Vagina (tissue), 2 donors: ENCODE measurements at places on chromosomes 5 and 9. TPM values are rescaled to one million over a fixed set of nuclear protein-coding genes. Genes with fewer than 3 reads are reported as not detected.

CEL gene
- 0.74 TPM for total RNA-seq

GPR150 gene
- 1.7 TPM for total RNA-seq

FAM170A gene
- total RNA-seq, result not detected

ZNF608 gene
- 20.6 TPM for total RNA-seq

CDC14B gene
- 15.7 TPM for total RNA-seq

ABO gene
- total RNA-seq, result 17.2 TPM

ADGRV1 gene
- 10.6 TPM for total RNA-seq

ASTN2 gene
- 4.4 TPM for total RNA-seq

TXNDC8 gene
- total RNA-seq, result not detected

LYSMD3 gene
- 15.5 TPM for total RNA-seq

SLC34A3 gene
- not detected for total RNA-seq

DNA sequence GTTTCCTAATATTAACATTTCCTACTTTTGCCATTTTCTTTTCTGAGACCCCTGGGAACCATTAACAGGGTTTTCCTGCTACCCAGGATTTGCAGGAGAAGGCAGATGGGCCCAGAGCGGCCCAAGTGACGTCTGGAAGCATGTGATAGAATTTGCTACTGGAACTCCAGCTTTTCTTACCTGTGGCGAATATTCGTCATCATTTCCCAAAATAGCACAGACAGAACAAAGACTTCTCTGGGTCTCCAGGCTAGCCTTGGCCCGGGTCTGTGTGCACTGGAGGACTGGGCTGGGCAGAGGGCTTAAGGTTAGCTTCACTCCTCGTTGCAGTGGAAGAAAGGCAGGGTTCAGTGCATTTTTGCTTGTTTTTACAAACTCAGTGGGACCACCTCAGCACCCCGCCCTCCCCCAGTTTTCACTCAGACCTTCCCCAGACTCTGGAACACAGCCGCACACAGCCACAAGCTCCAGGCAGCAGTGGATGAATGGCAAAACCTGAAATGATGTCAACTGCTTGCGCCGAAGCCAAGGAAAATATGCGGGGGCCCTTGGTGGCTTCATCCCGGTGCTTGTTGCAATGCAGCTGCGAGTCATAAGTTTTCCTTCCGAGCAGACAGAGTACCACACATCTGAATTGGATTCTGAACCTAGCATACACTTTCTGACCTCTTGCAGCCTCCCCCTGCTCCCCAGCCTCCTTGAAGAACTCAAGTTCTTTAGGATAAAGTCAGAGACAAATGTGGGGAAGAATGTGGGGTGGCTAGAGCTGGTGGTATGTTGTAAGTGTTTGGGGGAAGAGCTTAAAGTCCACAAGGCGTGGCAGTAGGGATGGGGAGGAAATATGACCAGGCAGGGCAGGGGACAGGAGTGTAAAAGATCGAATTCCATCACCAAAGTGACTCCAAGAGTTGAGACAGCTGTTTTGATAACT lies 586.0 kb downstream of the CCDC171 start:
- DNase-seq, result no peak

DNA sequence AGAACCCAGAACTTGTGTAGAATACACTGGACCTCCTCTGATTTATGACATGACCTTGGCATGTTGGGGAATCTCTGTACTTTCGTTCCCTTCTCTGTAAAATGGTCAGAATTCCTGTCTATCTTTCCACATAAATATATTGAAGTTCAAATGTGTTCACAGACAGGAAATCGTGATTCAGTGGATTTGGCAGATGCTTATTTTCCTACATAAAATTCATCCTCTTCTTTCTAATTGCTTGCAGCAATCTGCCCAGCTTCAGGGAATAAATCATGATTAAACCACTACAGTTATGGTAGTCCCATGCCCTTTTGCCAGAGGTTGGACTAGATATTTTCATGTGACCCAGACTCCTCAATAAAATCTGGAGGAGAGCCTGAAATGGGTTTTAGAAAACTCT lies 52.1 kb upstream of the ARL15 start:
- DNase-seq, result no peak

- no peak for DNase-seq
These were observed 29.0 kb upstream of the CDKN2B start for GRCh38 chr9:22037954-22038690.

- no peak for DNase-seq
These were observed 127.3 kb downstream of the STARD4 start for GRCh38 chr5:111385051-111385450.

DNA sequence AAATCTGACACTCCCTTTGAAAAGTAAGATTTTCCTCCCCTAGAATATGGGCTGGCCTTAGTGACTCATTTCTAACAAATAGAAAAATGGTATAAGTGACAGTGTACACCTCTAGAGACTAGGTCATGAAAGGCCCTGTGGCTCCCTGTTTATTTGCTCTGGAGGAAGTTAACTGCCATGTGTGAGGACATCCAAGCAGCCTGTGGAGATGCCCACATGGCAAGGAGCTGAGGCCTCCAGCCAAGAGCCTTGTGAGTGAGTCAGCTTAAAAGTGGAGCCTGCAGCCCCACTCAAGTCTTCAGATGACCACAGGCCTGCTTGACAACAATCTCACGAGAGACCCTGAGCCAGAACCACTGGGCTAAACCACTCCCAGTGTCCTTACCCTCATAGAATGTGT lies 128.1 kb upstream of the LHFPL2 start:
- DNase-seq, result no peak

GRCh38 chr5:134833340-134834032 lies 12.3 kb upstream of the C5orf24 start:
- no peak for DNase-seq

- DNase-seq, result no peak
These were observed 724 bp downstream of the NDUFS6 start for GRCh38 chr5:1801967-1802295.

- no peak for DNase-seq
These were observed 323.8 kb downstream of the PDE4D start for GRCh38 chr5:59569608-59570334.

- DNase-seq, result no peak
These were observed 31.0 kb downstream of the TTC1 start for GRCh38 chr5:160039810-160040470.

DNA sequence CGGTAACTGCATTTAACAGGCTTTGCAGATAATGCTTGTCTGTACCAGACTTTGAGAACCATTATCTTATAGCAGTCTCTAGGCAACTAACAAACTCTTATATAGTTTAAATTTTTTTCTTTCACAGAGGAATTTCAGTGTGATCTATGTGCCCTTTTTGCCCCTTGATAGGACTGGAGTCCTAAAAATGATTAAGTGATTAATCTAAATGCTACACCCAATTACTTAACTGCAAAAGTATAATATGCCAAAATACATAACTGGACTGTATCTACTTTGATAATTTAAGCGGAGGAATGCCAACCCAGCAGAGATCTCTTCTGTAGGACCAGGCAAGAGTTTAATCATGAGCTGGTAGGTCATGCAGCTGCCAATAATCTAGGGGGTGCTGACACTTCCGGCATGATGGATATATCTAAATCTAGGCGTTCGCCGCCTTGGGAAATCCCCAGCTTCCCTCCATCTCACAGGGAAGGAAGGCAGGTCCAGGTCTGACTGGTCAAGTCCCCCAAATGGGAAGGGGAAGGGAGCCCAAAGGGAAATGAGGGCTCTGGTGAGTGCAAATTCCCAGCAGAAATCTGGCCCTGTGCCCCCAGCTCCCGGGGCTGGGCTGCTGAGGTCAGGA lies 205.6 kb downstream of the GAPVD1 start:
- DNase-seq, result no peak

DNA sequence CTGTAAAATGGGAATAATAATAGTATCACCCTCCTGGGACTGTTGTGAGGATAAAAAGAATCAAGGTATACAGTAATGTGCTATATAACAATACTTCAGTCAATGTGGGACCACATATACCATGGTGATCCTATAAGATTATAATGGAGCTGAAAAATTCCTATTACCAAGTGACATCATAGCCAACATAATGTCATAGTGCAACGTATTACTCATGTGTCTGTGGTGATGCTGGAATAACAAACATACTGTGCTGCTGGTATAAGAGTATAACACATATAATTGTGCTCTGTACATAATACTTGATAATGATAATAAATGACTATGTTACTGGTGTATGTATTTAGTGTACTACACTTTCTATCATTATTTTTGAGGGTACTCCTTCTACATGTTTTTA lies 38.1 kb downstream of the LIFR start:
- no peak for DNase-seq

DNA sequence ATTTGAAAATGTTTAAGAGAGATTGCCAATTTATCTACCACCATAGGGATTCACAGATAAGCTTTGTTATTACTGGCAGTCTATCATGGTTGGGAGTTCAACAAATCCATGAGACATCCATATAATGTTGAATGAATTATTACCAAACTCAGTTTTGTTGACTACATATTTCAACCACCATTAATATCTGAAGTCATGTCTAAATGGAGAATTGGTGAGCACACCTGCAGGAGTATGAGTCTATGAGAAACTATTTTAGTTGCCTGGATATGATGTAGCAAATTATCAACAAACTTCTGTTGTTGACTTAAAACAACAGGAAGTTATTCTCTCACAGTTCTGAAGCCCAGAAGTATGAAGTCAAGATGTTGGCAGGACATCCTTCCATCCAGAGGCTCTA lies 126.8 kb upstream of the FBXL7 start:
- no peak for DNase-seq

GRCh38 chr9:111037356-111037707 lies 938 bp downstream of the LPAR1 start:
- DNase-seq, result no peak

- DNase-seq, result no peak
These were observed 561.1 kb downstream of the RAB3C start for GRCh38 chr5:59143926-59144333.

DNA sequence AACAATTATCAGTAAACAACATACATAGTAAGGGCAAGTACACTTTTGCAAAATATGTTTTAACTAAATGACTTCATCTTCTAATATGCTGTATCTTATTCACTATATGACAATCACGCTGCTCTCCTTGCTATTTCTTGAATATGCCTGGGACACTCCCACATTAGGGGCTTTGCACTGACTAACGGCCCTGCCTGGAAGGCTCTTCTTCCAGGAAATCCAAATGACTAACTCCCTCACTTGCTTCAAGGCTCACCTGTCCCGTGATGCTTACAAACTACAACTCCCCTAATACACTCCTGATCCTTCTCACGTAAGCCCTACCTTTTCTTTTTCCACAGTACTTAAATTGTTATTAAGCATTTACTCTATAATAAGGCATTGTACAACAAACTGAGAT lies 10.6 kb downstream of the ERP44 start:
- no peak for DNase-seq
